ENCODE measurements at places on chromosomes 3 and 15.
A peak's percentile ranks its signal among the peaks of the same experiment; 100 is the strongest.

GRCh38 chr3:73068419-73068818, 7.0 kb downstream of the EBLN2 start:
- DNase-seq = no peak

DNA sequence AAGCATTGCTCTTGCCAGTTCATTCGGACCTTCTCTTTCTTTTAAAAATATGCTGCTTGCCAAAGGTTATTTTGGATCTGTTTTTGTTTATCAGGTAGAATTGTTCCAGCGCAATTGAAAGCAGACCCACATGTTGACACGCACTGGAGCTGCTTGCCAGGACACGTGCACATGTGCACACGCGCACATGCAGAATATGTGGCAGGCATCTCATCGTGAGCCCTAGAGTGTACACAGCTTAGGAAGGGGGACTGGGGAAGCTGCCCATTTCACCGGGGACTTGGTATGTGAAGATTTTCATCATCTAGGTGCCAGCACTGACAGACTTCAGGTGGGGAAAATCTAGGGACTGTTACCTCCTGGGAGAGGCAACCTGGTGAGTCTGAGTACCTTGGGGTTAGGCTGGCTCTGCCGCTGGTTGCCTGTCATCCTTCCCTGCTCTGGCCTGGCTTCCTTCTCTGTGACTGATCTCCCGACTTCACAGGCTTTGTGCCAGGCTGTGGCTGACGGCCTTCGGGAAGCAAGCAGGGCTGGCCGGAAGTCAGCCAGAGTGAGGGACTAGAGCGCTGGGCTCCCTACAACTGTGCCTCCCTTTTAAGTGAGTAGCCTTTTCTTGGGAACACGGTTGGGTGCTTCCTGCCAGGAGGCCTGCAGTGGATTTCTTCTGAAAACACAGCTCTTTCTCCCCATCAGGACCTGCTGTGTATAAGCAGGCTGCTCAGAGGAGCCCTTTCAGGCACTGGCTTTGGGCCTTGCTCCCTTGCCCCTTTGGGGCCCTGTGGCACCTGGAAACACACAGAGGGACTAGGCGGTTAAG, 129.3 kb downstream of the EEFSEC start:
- no peak for DNase-seq

DNA sequence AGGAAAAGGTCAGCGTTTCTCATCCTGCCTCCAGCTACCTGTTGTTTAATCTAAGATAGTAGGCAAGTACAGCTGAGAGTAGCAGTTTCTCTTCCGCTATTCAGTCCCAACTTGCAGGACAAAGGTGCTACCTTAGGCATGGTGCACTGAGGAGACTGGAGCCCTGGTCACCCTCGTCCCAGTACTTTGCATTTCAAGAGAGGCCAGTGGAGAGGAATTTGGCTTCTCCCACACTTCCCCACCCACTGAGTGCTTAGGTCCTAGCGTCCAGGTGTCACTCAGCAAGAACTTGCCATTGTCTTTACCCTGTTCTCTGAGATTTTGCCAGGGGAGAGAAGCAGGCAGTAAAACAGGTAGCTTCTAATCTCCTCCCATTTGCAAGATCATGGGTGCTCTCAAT, 12.5 kb upstream of the RPN1 start:
- DNase-seq = no peak

DNA sequence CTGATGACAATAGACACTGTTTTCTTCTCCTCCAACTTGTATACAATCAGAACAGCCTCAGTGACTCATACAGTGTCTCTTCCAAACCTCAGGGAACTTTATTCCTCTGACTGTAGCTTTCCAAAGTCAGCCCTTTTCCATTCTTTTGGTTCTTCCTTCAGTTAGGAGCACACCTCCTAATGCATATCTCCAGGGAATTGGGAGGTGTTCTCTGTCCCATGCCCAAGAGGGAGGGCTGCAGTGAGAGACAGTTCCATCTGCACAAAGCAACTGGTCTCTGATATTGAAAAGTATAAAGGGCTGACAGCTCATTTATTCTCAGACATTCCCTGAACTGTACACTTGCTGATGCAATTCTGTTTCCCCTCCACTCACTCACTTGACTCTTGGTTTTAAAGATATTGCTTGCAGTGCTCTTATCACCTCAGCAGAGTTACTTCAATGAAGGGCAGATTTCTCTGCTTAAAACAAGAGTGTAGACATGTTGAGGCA, 337.8 kb upstream of the TBC1D5 start:
- no peak for DNase-seq

DNA sequence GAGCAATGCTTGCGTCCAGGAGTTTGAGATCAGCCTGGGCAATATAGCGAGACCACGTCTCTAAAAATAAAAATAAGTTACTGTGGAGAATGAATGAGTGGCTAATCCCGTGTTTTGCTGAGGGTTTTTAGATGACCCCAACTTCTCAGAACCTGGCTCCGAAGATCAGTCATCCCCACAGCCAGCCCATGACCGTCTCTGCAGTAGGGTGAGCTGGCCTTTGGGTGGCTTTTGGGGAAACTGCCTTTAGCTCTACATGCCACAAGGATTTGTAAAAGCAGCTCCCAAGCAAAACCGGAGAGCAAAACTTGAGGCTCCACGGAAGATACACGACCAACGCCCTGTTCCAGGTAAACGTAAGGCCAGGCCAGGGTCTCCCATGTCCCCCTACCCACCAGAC, 39.2 kb upstream of the TFRC start:
- DNase-seq = no peak

- no peak for DNase-seq
These were observed 11.0 kb downstream of the LIMD1 start for GRCh38 chr3:45605534-45605933.

DNA sequence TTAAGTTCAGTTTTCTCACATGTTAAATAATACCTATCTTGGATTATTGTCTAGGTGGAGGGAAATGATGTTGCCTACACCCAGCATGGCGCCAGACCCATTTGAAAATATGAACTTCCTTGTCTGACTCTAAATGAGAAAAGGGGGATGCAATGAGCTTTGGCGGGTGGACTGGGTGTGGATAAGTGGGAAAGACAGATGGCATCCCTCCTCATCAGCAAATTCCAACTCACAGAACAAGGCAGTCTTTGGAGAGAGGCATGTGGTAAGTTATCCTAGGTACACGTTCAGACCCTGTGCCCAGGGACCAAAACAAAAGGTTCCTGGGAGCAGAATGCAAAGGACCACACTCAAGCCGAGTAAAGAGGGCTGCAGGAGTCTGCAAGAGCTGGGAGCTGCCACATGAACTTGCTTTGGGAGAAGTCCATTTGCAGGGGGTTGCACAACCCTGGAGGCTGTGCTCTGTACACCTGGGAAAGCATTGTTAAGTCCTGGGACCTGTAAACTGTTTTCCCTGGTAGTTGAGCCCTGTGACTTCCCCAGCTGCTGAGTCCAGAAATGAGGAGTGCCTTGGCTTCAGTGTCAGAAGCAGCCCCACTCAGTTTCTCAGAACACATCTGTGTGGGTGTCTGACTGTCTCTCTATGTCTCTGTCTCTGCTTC, 102.3 kb upstream of the TPM1 start:
- no peak for DNase-seq

GRCh38 chr3:65490114-65490513, 548.6 kb downstream of the MAGI1 start:
- DNase-seq = no peak

DNA sequence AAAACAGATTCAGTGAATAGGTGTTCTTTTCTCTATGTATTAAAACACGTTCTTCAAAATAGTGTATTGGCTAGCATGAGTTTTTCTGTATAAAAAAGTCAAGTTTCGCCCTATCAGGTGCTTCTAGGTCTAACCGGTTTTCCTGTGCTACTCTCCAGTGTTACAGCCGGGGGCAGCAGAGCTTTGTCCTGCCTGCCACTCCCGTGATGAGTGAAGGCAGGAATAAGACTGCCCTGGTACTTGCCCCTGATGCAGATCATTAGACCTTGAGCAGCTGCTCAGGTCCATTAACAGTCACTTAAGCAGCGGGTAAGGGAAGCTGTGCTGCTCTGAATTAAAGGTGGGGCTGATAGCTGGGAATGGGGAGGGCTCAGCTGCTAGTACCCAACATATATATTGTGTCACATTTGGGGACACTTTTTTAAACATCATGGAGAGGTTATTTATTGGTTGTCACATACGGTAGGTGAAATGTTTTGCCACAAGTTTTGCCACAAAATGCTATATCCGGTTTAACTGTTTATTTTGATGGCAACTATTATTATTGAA, 1.3 kb upstream of the UNC13C start:
- no peak for DNase-seq

- peak; percentile 15 for DNase-seq
These were observed 178.1 kb upstream of the KBTBD8 start for GRCh38 chr3:66819993-66820501.
